Activated T-helper 1 cell treated with anti-CD3 and anti-CD28 coated beads, Interleukin-12 subunit alpha, Interleukin-12 subunit beta, Interleukin-2, Interleukin-4 antibody, amounts not matched to agents 30 ng/mL and 10 ng/mL and 1 ng/mL, durations not matched to agents 14 hours and 24 hours and 36 hours (primary cell): ENCODE measurements at places on chromosomes 1 and 21. TPM values are rescaled to one million over a fixed set of nuclear protein-coding genes. Genes with fewer than 3 reads are reported as not detected.

Gene RIMKLA
- 3.3 and 4.8 TPM in 2 replicates for total RNA-seq

Gene TTLL7
- 0.15 and 0.29 TPM in 2 replicates for total RNA-seq

Gene PLA2G2C
- total RNA-seq = 0.44 and 0.65 TPM in 2 replicates

Gene OR2G2
- not detected in 2 replicates for total RNA-seq

Gene ETV3
- 47.6 and 51.3 TPM in 2 replicates for total RNA-seq

Gene ITLN2
- not detected in 2 replicates for total RNA-seq

DNA sequence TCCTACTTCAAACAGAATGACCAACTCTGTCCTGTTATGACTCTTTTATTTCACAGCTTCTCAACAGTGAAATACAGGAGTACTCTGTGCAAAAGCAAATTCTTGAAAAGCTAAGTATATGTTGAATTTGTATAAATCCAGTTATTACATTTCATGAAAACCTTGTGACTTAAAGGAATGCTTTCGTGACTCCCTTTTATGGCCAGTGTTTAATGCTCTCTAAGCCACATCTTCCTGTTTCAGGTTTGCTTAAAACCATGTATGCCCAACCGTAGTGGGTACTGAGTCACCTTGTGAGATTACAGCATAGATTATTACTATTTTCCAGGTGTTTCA, 40.2 kb upstream of the KIF1B start:
- no peaks in the 10 kb centered on the region for H3K27me3 ChIP-seq
- H3K27ac ChIP-seq = peak overlapping the region; percentile 86
- H3K36me3 ChIP-seq = peaks cover 50% of the 10 kb centered on the region
- peak overlapping the region; percentile 71 for H3K4me3 ChIP-seq

DNA sequence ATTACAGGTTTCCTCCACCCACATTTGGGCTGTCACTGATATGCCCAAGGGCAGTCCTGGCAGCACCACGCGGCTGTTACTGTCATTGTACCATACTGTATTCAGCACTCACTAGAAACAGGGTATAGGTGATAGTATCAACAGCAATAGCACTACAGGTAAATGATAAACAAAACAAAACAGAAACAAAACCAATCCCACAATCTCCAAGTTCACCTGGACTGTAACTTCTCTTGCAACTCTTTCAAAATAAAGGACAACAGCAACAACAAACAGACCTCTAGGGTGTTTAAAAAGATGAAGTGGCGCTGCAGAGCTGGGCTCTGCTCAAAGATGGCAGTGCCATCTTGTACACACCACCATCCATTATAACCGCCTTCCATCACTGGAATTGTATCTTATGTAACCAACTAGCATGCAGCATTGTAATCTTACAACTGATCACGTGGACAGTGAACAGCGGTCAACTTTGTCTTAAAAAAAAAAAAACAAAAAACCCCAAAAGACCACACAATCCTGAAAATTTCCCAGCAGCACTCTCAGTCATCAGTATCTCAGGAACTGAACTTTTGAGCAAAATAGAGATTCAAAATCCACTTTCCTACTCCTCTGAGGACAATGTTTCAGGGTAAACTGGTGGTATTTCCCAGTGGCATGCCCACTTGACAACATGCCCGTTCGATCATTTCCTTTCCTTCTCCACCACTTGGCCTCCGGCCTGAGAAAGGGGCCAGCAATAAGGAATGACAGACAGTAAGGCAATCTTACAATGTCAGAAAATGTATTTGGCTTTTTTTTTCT, 3.8 kb downstream of the IRF2BP2 start:
- no peaks in the 10 kb centered on the region for H3K27me3 ChIP-seq
- peak overlapping the region; percentile 100 for H3K4me3 ChIP-seq
- H3K4me1 ChIP-seq = peaks cover 54% of the 10 kb centered on the region

- no peaks in the 10 kb centered on the region for H3K36me3 ChIP-seq
- H3K27me3 ChIP-seq = no peaks in the 10 kb centered on the region
- H3K4me3 ChIP-seq = no peak overlapping the region
- H3K27ac ChIP-seq = no peak overlapping the region
- no peaks in the 10 kb centered on the region for H3K4me1 ChIP-seq
Observed at GRCh38 chr1:74811436-74812179, 78.7 kb downstream of the TYW3 start.

DNA sequence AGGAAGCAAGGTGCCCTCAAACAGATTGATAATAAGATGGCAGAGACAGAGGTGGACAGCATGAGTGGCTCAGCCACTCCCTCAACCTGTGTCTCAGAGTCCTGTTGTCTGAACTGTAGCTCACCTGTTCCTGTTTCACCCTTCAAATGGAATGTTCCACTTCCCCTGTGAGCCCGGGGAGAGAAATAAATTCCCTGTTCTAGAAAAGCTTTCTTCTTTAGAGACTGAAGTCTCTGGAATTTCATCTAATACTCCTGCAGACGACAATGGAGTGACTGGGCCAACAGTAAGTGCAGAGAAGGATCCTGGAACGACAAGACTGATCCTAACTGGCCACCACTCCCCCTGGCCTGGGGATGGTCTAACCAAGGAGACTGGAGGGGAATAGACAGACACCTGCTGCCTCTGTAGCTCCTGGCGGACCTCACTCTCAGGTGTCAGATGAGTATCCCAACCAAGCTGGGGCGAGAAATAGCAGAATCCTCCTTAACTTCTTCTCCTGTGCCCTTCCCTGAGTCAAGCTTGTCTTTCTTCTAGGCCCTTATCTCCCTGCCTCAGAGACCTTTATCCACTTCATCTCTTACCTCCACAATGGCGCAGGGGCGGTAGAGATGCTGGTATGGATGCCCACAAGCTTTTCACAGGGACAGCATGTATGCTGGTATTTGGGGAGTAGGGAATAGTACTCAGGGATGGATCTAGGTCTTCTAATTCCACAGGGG, 45.4 kb downstream of the PLEKHA6 start:
- H3K27ac ChIP-seq = no peak overlapping the region
- H3K4me1 ChIP-seq = peaks cover under 1% of the 10 kb centered on the region
- no peaks in the 10 kb centered on the region for H3K27me3 ChIP-seq
- DNase-seq = no peak
- H3K4me3 ChIP-seq = no peak overlapping the region
- H3K36me3 ChIP-seq = no peaks in the 10 kb centered on the region

DNA sequence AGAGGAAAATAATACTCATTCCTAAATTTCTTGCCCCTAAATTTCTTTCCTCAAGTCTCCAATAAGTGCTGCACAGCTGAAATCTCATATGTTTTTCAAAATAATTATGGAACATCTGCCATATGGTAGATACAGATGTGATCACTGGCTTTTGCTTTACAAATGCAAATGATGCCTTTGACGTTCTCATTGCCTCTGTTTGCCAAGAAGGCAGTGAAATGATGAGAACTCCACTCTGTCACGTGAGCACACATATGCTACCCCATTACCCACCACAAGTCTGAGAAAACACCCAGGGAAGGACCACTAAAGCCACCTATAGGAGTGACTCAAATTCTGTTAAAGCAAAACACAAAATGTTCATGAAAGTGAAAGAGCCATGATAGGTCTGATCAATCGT, 43.9 kb downstream of the DSCAM start:
- H3K4me3 ChIP-seq = no peak overlapping the region
- DNase-seq = no peak
- H3K4me1 ChIP-seq = no peaks in the 10 kb centered on the region
- no peaks in the 10 kb centered on the region for H3K27me3 ChIP-seq

DNA sequence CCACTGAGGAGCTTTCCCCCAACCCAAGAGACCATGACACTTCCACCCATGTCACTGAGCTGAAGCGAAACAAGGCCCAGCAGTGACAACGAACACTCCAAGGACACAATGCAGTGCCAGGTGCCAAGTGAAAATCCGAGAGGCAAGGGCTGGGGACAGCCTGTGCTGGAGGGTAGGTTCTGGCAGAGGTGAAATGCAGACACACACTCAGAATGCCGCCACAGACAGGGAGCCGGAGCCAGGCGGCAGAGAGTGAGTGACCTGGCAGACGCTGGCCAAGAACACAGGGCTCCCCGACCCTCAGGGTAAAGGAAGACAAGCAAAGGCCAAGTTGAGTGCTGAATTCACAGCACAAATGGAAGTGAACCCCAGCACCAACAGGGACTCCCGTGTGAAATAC, 78.9 kb downstream of the CD46 start:
- peaks cover 20% of the 10 kb centered on the region for H3K36me3 ChIP-seq
- peaks cover 98% of the 10 kb centered on the region for H3K4me1 ChIP-seq
- H3K4me3 ChIP-seq = no peak overlapping the region
- DNase-seq = no peak

GRCh38 chr1:89719502-89720306, 86.8 kb downstream of the LRRC8C start:
- no peak for DNase-seq
- peak overlapping the region; percentile 100 for H3K27ac ChIP-seq
- peak overlapping the region; percentile 76 for H3K4me3 ChIP-seq
- peaks cover 46% of the 10 kb centered on the region for H3K36me3 ChIP-seq

DNA sequence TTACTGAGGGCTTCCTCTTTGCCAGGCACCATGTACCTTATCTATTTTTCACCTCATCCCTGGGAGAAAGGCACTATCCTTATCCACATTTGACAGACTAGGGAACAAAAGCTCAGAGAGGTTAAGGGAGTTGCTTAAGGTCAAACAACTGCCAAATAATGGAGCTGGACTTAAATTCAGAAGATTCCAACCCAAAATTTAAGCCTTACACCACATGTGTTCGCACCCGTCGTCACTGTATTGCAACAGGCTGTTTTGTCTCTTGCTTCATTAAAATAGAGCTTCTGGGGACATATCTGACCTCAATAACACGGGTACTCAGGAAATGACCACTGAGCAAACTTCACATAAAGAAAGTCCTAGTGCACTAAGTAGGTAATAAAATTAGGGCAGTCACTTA, 62.0 kb downstream of the TRABD2B start:
- no peaks in the 10 kb centered on the region for H3K4me1 ChIP-seq
- H3K4me3 ChIP-seq = no peak overlapping the region
- no peak overlapping the region for H3K27ac ChIP-seq
- no peaks in the 10 kb centered on the region for H3K27me3 ChIP-seq
- no peak for DNase-seq

GRCh38 chr1:222443566-222443965, 104.3 kb downstream of the HHIPL2 start:
- no peak overlapping the region for H3K4me3 ChIP-seq
- peaks cover 2% of the 10 kb centered on the region for H3K27me3 ChIP-seq
- H3K27ac ChIP-seq = no peak overlapping the region
- H3K4me1 ChIP-seq = no peaks in the 10 kb centered on the region
- no peak for DNase-seq
- no peaks in the 10 kb centered on the region for H3K36me3 ChIP-seq

GRCh38 chr1:199629624-199630023, 397.9 kb upstream of the NR5A2 start:
- H3K4me1 ChIP-seq = peaks cover 6% of the 10 kb centered on the region
- DNase-seq = no peak
- no peak overlapping the region for H3K4me3 ChIP-seq
- H3K36me3 ChIP-seq = no peaks in the 10 kb centered on the region
- peaks cover 6% of the 10 kb centered on the region for H3K27me3 ChIP-seq

DNA sequence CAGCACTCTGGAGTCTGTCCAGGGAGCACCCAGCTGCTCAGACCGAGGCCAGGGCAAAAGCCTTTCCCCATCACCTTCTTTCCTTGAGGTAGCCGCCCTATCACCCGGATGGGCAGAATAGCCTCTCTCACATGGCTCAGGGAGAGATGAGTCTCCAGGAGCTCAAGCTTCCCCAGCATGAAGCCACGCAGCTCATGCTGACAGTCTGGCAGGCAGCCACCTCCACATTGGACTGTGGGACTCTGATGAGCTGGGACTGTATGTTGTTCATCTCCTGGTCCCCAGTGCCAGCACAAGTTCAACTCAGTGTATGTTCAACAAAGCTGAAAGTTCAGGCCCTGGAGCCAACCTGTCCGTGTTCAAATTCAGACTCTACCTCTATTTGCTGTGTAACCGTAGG, 75.2 kb upstream of the ZC3H12A start:
- no peaks in the 10 kb centered on the region for H3K4me1 ChIP-seq
- no peak overlapping the region for H3K27ac ChIP-seq
- peaks cover 11% of the 10 kb centered on the region for H3K27me3 ChIP-seq
- H3K4me3 ChIP-seq = no peak overlapping the region

- DNase-seq = no peak
- H3K4me3 ChIP-seq = no peak overlapping the region
- H3K4me1 ChIP-seq = no peaks in the 10 kb centered on the region
- H3K27ac ChIP-seq = no peak overlapping the region
- peaks cover 9% of the 10 kb centered on the region for H3K27me3 ChIP-seq
Observed at GRCh38 chr1:163063610-163064009, 5.6 kb upstream of the RGS4 start.

GRCh38 chr1:219587801-219588561, 24.9 kb downstream of the ZC3H11B start:
- H3K27ac ChIP-seq = no peak overlapping the region
- H3K27me3 ChIP-seq = no peaks in the 10 kb centered on the region
- H3K4me3 ChIP-seq = no peak overlapping the region
- no peaks in the 10 kb centered on the region for H3K4me1 ChIP-seq
- DNase-seq = no peak
- H3K36me3 ChIP-seq = no peaks in the 10 kb centered on the region

GRCh38 chr1:27141266-27142003, 13.5 kb downstream of the SLC9A1 start:
- no peak for DNase-seq
- peaks cover 52% of the 10 kb centered on the region for H3K4me1 ChIP-seq
- H3K4me3 ChIP-seq = no peak overlapping the region
- no peaks in the 10 kb centered on the region for H3K27me3 ChIP-seq
- H3K27ac ChIP-seq = no peak overlapping the region

DNA sequence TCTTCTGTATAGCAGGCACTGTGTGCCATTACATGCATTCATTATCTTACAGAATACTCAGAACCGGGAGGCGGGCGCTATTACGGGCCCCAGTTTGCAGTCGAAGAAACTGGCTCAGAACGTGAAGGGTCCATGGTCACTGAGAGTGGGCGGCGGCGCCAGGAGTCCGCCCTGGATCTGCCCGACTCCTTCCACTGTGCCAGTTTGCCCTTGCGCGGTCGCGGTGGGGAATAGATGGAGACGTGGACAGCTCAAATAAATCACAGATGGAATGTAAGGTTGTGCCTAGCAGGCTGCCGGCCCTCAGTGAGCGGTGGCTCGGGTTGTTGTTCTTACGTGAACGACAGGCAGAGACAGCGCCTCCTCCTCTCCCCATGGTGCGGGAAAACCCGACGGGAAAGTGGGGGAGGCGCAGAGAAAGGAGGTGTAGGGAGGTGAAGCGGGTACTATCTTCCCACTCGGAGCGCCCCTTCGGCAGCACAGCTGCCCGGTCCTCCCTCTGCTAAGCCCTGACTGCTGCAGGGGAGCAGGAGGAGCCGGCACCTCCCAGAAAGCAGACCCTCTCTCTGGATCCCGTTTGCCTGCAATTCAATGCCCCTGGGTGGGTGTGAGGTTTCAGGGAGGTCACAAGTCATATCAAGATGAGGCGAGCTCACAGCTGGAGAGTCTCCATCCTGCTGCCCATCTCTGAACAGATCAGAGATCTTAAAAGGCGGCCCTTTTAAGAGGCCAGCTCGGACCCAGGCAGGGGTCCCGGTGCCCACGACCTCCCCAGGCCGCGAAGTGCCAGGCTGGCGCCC, 1.1 kb downstream of the COL9A2 start:
- DNase-seq = no peak
- peak overlapping the region; percentile 78 for H3K4me3 ChIP-seq
- H3K36me3 ChIP-seq = peaks cover 10% of the 10 kb centered on the region

DNA sequence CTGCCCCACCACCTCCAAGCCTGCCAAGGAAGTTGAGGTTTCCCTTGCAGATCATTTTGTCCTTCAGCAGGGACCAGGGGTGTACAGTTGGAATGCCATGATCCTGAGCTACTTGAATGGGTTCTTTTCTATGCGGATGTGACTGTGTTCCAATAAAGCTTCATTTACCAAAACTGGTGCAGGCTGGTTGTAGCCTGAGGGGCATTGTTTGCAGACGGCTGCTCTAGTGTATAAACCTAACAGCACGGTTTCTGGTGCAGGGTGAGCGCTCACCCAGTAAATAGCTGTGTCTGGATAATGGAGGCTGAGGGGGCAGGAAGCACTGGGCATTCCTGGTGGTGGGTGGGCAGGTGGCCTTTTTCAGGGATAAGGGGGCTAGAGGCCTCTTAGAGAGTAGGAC, 72.7 kb upstream of the ACTL8 start:
- no peaks in the 10 kb centered on the region for H3K27me3 ChIP-seq
- no peak overlapping the region for H3K4me3 ChIP-seq
- H3K4me1 ChIP-seq = no peaks in the 10 kb centered on the region
- no peak for DNase-seq
- no peak overlapping the region for H3K27ac ChIP-seq
